ENCODE measurements at places on chromosomes 7 and 10.

DNA sequence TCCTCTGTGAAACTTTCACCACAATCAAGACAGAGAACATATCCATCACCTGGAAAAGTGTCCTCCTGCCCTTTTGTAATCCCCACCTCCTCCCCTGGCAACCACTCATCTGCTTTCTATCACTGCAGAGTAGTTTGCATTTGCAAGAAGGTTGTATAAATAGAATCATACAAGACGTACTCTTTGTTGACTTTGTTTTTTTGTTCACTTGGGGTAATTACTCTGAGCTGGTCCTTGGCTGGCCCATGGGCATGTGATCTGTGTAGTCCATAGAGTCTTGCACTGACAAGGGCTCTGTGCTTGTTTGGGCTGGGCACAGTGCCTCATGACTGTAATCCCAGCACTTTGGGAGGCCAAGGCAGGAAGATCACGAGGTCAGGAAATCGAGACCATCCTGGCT is 7.8 kb upstream of the HACD1 start:
- no peak for DNase-seq

DNA sequence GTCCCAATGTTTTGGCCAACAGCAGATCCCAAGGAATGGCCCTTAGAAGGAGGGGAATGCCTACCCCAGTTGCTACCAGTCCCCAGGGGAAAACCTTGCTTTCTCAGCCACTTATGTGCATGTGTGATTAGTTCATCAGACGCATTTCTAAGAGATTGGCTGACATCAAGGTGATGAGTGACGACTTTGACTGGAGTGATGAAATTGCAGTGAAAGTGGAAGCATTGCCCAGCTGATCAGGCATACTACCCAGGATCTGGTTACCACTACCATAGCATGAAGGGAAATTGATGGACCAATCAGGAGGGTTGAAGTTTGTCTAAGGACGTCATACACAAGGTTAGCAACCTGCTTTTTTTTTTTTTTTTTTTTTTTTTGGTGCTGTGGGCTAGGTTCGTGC is 90.3 kb upstream of the ELMO1 start:
- no peak for DNase-seq

DNA sequence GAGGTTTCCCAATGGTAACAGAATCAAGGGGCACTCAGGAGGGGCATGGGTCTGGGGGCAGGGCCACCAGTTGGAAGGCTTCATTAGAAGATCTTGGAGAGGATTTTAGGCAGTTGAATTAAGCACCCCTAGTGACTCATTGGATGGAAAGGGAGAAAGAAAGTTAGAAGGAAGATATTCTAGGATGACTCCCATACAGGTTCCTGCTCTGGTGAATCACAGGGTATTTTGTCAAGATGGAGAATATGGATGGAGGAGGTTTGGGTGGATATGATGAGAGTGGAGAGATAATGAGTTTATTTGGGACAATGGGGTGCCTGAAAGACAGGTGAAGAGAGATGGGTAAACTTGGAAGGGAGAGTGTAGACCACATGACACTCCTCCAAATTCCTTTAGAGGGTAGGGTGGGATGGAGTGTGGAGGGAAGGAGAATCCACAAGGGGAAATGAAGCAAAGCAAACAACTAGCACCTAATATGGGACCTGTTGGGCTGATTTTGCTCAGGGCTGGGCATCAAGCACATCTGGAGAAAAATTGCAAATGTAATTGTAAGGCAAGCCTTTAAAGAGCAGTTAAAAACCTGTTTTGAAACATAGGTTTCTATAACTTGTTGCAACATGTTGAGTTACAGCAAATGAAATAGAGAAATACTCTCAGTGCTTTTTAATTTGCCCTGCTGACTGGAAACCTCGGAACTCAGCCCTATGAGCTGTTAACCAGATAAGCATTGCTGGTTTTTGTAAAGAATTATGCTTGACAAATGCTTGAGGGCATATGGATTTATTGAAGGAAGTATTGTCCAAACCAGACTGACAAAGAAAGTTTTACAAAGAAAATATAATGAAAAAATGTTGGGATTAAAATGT is 2.9 kb upstream of the ENTPD7 start:
- DNase-seq: no peak

DNA sequence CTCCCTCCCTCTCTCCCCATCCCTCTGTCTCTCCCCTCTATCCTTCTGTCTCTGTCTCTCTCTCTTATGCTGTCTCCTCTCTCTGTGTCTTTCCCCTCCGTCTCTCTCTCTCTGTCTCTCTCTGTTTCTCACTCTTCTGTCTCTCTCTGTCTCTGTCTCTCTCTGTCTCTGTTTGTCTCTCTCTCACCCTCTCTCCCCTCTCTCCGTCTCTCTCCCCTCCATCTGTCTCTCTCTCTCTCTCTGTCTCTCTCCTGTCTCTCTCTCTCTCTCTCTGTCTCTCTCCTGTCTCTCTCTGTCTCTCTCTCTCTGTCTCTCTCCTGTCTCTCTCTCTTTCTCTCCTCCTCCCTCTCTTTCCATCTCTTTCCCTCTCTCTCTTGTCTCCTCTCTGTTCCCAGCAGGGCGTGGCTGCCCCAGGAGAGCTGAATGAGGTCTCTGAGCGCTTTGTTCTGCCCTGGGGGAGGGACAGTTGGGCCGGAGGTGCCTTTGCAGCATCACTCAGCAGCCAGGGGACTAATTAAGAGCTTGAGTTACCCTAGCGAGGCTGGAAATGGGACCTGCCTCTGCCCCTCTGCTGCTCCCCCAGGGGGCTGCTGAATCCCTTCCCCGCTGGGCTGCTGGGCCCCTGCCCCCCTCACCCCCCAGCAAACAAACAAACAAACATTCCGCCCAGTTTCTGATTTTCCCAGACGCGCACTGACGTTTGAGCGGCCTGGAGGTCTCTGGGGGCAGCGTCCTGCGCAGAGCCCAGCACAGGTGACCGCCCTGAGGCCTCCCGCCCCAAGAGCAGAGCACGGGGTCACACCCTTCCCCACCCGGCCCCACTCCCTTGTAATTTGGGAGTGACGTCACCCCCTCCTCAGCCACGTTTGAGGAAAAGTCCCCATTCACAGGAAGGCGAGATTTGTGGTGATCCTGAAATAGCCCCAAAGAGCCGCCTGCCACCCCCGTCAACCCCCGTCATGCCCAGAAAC is 68.1 kb downstream of the PDGFA start:
- no peak for DNase-seq

DNA sequence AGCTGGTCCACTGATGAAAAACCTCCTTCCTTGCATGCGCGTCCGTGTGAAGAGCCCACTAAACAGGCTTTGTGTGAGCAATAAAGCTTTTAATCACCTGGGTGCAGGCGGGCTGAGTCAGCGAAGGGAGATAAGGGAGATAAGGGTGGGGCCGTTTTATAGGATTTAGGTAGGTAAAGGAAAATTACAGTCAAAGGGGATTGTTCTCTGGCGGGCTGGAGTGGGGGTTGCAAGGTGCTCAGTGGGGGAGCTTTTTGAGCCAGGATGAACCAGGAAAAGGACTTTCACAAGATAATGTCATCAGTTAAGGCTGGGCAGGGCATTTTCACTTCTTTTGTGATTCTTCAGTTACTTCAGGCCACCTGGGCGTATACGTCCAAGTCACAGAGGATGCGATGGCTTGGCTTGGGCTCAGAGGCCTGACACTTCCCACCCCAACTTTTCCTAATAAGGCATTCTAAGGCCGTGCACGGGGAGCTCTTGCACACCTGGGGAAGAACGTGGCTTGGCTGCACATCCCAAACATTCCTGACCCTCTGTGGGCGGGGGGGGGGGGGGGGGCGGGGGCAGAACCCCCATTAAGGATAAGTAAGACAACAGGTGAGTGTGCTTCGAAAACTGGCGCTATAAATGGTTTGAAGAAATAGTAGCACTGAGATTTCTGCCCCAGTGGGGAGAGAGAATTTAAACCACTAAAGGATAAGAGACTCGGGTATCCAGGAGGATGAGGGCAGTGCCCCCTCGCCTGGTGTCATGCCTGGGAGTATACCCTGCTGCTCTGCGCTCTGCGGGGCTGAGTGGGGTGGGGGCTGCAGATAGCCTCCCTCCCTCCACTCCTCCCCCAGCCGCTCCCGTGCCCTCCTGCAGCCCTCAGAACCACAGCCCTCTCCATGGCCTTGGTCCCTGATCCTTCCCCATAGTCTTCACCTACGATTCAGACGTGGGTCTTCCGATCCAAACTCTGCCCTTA is 217.6 kb downstream of the MLLT10 start:
- no peak for DNase-seq

GRCh38 chr7:75889826-75890225 is 11.0 kb downstream of the RHBDD2 start:
- no peak for DNase-seq

GRCh38 chr10:104318810-104319741 is 19.2 kb downstream of the ITPRIP start:
- DNase-seq: no peak

- no peak for DNase-seq
These were observed 162.8 kb upstream of the TNRC18 start for GRCh38 chr7:5586279-5586962.

GRCh38 chr10:129637010-129637409 is 170.0 kb downstream of the MGMT start:
- no peak for DNase-seq
